ENCODE measurements at places on chromosomes 3 and 15.

DNA sequence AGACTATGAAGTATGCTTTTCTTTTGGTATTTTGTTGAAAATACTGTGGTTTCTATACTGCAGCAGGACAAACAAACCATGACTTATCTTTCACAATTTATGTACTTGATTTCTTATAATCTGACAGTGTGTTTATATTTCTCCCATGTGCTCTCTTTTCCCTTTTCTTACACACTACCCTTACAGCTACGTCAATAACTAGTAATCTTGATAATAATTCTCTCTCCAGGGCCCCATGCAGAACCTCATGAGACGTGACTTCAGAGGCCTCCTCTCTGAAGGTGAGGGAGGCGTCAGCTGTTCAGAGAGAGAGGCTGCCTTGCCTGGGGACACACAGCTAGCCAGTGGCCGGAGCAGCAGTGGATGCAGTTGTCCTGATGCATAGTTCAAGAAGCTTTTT is 35.9 kb downstream of the KY start:
- peak; percentile 10 for DNase-seq

- no peak for DNase-seq
Measured at GRCh38 chr3:136817448-136817847, 1.5 kb upstream of the SLC35G2 start.

GRCh38 chr3:183540501-183541234 is 14.8 kb downstream of the KLHL6 start:
- no peak for DNase-seq

- DNase-seq: peak; percentile 75
Measured at GRCh38 chr3:141279077-141279967, 47.7 kb downstream of the PXYLP1 start.

GRCh38 chr3:23389089-23389488 is 186.0 kb downstream of the UBE2E2 start:
- DNase-seq: peak; percentile 6

DNA sequence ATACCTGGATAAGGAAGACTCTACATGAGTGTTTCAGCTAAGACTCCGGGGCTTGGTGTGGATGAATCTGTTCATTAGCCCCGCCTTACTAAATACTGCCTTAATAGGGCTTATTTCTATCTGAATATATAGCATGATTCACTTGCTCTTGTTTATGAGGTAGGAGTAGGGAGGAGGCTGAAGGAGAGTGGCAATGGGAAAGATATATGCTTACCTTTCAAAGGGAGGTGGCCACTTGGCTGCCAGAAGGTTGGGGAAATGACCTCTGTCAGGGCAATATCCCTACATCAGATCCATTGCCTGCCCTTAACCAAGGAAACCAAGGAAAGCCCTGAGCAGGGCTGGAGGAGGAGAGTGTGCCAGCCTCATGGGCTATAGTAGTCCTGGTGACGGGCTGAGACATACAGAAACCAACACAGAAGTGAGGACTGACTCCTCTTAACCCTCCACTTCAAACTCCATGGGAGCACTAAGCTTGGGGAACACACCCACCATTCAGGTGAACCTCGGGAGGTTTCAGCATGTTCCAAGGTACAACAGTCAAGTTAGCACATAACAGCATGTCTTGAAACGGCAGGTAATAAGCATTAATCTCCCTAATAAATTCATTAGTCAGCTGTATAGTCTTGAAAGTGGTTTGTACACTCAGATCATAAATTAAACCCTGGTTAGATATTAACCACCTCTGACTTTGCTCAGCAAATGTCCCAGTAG is 80.1 kb downstream of the EOMES start:
- DNase-seq: no peak

- no peak for DNase-seq
Measured at GRCh38 chr15:57921371-57921770, 144.1 kb downstream of the ALDH1A2 start.

DNA sequence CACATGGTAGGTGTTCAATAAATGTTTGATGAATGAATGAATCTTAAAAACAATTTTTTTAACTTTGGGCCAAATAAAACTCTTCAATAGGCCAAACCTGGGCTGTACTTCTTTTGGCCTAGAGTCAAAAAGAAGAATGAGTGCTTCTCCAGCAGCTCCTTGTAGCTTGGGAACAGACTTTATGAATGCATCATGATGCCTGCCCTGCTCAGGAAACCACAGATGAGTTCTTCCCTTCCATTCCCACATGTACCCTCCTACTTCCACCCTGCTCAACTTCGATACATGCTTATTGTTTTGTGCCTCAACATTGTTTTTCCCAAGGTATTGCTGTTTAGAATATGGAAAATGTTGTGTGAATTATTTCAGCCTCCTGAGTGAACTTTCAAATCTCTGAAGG is 87.0 kb downstream of the FILIP1L start:
- no peak for DNase-seq

DNA sequence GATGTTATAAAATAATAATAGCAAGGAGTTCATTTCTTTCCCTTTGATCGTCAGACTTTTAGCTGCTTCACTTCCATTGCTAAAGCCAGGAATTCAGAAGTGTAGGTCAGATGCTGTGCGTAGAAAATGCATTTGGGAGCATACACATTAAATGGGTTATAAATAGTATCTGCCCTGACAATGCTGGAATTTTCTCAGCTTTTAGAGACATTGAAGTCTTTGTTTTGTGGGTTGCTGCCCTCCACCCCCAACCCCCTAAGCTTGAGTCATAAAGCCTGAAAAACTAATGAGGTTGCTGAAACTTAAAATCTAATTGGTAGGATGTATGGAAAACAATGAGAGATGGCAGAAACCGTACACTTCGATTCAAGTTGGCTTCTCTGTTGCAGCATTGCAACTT is 81.9 kb downstream of the MITF start:
- no peak for DNase-seq

- no peak for DNase-seq
Measured at GRCh38 chr3:128107834-128108233, 15.8 kb downstream of the RUVBL1 start.

DNA sequence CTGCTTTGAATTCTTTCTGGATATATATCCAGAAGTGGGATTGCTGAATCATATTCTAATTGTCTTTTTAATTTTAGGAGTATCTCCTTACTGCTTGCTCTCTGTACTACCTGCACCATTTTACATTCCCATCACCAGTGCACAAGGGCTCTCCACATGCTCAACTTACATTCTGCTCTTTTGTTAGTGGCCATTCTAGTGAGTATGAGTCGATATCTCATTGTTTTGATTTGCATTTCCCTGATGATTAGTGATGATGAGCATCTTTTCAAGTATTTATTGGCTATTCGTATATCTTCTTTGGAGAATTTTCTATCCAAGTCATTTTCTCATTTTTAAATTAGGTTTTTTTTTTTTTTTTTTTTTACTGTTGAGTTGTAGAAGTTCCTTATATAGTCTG is 29.5 kb downstream of the PFN2 start:
- no peak for DNase-seq

DNA sequence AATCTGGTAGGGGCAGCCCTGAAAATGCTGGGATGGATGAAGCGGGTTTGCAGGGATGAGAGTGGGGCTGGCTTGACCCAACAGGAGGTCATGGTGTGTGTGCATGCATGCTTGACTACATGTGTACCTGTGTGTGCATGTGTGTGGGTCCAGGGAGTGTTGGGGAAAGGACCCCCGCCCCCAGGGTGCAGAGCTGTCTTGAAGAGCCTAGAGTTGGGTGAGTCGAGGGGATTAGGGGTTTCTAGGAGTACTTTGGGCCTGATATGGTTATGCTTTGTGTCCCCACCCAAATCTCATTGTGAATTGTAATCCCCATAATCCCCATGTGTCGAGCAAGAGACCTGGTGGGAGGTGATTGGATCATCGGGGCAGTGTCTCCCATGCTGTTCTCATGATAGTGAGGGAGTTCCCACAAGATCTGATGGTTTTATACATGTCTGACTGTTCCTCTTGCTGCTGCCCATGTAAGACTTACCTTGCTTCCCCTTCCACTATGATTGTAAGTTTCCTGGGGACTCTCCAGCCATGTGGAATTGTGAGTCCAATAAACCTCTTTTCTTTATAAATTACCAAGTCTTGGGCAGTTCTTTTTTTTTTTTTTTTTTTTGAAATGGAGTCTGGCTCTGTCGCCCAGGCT is 5.2 kb upstream of the LCTL start:
- DNase-seq: no peak

DNA sequence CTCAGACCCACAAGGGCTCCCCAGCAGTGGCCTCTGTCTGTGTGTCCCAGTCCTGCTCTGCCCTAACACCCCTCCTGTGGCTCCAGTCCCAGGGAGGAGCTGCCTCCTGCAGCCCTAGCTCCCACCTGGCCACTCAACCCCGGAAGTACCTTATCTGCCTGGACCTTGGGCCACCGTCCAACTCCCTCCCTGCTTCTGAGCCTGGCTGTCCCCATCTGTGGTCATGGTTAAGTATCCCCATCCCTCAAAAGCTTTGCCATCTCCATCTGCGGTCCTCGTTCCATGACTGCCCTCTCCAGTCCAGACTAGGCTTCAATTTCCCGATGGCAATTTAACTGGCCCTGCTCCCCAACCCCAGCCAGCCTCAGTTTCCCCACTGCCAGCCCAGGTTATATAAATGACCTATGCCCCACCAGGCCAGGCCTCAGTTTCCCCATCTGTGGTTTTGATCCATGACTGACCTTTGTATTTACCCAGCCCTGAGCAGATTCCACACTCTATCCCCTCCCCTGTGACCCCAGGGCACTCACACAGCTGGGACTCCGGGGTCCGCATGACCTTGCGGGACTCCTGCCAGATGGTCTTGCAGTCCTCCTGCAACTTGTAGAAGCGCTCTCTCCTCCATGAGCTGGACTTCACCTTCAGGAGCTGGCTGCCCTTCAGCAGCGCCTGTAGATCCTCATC is 9.6 kb downstream of the PLCD1 start:
- no peak for DNase-seq

- DNase-seq: no peak
Measured at GRCh38 chr3:105835606-105836005, 33.2 kb downstream of the CBLB start.

DNA sequence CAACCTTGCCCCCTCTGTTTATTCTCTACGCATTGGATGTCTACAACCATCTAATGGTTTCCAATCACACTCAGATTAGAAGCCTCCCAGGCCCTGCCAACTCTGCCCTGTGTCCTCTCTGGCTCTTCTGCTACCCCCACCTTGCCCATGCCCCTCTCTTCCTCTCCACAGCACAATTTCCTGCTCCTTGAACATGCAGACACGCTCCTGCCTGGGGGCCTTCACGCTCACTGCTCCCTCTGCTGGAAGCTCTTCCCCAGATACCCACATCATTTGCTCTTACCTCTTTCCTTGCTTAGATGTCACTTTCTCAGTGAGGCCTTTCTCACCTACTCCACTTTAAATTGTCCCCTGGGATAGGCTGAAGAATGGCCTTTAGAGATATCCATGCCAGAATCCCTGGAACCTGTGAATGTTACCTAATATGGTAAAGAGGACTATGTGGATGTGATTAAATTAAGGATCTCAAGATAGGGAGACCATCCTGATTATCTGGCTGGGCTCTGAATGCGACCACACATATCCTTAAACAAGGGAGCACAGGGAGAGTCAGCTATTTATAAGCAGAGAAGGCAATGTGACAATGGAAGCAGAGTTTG is 9.9 kb downstream of the KY start:
- peak; percentile 77 for DNase-seq

- DNase-seq: no peak
Measured at GRCh38 chr3:72242326-72242725, 457.4 kb upstream of the PROK2 start.

GRCh38 chr15:28132524-28133275 is 33.6 kb upstream of the OCA2 start:
- no peak for DNase-seq

GRCh38 chr3:28050885-28051284 is 190.5 kb upstream of the CMC1 start:
- DNase-seq: no peak

DNA sequence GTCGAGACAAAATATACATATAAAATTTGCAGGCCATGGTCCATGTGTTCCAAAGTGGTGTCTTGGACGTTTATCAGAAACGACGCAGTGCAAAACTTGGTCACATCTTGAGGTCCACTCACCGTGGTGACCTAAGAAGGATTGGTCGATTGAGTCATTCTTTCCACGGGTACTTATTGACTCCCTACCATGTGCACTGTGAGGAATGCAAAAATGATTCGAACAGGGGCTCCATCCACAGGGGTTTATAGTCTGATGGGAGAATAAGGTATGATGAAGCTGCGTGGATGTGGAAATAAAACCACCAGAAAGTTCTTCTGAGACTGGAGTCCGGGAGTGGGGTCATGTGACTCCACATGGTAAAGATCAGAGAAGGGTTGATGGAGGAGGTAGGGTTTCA is 185.2 kb downstream of the ITPR1 start:
- no peak for DNase-seq

- no peak for DNase-seq
Measured at GRCh38 chr3:170914212-170914611, 5.8 kb upstream of the EIF5A2 start.

- DNase-seq: no peak
Measured at GRCh38 chr3:123768480-123769355, 115.4 kb downstream of the MYLK start.

GRCh38 chr3:126617571-126617970 is 37.4 kb downstream of the TXNRD3 start:
- no peak for DNase-seq

DNA sequence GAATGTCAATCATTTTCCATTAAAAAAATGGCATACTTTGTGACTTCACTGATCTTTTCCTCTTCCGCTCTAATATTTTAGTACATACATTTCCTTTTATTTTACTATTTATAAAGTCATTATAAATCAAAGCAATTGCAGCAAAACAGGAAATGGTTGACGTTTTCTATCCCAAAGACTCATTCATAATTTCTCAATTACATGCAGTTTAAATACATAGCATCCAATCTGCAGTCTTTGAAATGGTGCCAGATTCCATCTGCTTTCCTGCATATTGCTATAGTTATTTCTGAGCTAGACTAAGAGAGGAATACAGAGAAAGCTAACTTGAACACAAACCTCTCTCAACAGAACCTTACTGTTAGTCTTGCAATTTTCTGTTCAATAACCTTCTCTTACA is 179.8 kb downstream of the ZPLD1 start:
- no peak for DNase-seq

GRCh38 chr3:128274837-128275236 is 121.6 kb downstream of the EEFSEC start:
- peak; percentile 62 for DNase-seq

- no peak for DNase-seq
Measured at GRCh38 chr3:127800508-127800907, 21.8 kb downstream of the MGLL start.

GRCh38 chr3:83890763-83891135 is 1068.0 kb upstream of the CADM2 start:
- DNase-seq: no peak

DNA sequence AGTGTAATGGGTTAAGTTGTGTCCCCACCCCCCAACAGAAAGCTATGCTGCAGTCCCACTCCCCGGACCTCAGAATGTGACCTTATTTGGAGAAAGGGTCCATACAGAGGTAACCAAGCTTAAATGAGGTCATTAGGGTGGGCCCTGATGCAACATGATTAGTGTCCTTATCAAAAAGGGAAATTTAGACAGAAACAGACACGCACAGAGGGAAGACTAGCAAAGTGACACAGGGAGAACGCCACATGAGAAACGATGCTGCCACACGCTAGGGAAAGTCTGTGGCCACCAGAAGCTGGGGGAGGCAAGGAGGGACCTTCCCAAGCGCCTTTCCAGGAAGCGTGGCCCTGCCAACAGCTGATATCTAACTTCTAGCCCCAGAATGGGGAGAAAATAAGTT is 65.4 kb downstream of the RPN1 start:
- DNase-seq: no peak

All from H7 (cell line).